Cardiac septum (tissue), 1 donor: ENCODE measurements at places on chromosomes 5 and 9. TPM values are rescaled to one million over a fixed set of nuclear protein-coding genes. Genes with fewer than 3 reads are reported as not detected.

WNK2 gene
- 123 TPM for total RNA-seq

- DNase-seq, result no peak
Measured at GRCh38 chr9:71719562-71719961, 48.8 kb downstream of the CEMIP2 start.

GBGT1 gene
- total RNA-seq, result 4.6 TPM

GRCh38 chr9:5764130-5764868 is 68.6 kb downstream of the ERMP1 start:
- DNase-seq, result no peak

DNA sequence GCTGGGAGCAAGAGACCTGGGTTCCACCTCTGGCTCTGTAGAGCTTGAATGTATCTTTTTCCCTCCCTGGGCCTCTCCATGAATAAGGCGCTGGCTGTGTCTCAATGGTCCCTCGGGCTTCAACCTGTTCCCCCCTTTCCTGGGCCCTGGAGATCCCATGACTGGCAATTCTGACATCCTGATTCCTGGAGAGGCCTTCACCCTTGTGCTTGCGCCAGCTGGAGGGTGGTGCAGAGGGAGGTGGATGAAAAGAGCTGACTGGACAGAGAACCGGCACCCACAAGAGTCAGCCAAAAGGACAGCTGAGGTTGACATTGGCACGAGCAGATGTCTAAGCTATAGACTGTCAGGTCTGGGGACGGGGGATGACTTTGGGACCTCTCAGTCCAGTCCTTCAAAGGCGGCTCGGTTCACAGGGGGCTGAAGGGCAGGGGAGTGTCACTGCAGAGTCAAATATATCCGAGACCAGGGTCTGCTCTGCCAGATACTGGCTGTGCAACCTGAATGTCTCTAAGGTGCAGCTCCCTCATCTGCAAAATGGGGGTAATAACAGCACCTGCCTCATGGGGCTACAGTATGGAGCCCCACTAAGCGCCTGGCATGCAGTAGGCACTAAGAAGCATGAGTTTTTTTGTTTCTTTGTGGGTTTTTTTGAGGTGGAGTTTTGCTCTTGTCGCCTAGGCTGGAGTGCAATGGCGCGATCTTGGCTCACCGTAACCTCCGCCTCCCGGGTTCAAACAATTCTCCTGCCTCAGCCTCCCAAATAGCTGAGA is 13.8 kb downstream of the DNM1 start:
- no peak for DNase-seq

SH3GL2 gene
- total RNA-seq, result 7.3 TPM

IFNA13 gene
- not detected for total RNA-seq

DNA sequence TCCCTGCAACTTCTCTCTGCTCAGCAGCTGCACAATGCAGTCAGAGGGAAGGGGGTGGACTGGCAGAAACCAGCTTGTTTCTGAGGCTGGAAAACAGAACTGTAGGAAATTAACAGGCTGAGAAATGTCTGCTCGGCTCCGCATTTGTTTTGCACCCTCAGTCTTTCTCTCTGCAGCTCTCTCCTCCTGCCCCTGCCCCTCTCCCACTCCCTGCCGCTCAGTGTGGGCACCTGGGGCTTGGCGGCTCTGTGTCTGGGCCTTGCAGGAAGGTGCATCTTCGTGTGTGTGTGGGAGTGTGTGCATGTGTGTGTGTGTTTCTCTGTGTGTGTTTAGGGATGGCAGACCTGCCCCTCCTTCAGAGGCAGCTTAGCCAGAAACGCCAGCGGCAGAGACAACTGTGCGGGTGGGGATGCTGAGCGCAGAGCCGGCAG is 53.0 kb downstream of the PCDH1 start:
- no peak for DNase-seq

CD14 gene
- total RNA-seq, result 29.6 TPM
